ENCODE measurements at places on chromosomes 4 and X.

GRCh38 chr4:5158825-5159224, 107.5 kb downstream of the STK32B start:
- DNase-seq: no peak

GRCh38 chr4:118973295-118973694, 84.6 kb downstream of the SYNPO2 start:
- DNase-seq: no peak

DNA sequence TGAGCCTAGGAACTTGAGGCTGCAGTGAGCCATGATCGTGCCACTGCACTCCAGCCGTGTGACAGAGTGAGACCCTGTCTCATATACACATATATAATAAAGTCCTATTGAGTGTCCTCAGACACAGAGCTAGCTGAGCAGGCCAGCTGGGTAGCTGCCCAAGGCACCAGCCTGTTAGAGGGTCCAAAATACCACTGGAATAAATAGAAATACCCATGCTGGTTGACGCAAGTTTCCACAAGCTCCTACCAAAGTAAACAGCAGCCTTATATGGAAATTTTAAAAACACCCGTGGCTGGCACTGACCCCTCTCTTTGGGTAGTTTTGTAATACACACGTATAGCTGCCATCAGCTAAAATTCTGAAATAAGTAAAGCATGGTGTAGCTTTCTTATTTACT, 348.6 kb downstream of the BCOR start:
- no peak for DNase-seq

GRCh38 chr4:150679765-150680343, 97.9 kb downstream of the MAB21L2 start:
- no peak for DNase-seq

DNA sequence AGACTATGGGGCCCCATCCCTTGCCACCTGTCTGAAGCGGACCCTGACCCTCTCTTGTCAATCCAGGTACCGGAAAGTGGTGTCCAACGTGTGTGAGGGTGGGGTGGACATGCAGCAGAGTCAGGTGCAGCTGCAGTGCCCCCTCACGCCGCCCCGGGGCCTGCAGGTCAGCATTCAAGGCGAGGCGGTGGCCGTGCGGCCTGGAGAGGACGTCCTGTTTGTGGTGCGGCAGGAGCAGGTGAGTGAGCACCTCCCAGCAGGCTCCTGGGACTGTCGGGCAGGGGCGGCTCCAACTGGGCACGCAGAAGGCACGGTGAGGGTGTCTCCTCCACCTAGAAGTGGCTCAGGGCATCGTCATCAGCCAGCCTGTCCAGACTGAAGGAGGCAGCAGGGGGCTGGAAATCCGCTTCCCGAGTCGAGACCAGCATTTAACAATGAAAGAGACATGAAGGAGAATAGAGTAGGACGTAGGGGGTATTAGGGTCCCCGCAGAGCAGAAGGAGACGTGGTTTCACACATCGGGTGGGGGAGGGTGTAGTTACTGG, 221.6 kb downstream of the AFAP1 start:
- DNase-seq: no peak

DNA sequence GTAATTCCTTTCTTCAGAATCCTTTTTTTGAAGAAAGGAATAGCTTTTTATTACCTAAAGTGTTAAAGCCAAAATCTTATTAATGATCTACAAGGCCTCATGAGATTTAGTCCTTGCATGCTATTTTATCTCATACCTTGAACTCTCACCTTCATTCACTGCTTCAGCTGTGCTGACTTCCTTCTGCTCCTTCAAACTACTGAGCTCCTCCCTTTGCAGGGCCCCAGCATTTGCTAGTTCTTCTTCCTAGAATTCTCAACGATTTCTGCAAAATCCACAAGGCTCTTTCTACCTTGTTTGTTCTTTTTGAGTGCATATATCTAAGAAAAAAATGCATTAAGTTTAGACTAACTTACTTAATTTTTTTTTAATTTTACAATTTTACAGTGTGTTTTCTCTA, 619.5 kb downstream of the EPHA5 start:
- DNase-seq: peak; percentile 91

GRCh38 chrX:103782640-103783039, 6.0 kb downstream of the PLP1 start:
- DNase-seq: no peak
